Putamen (tissue), 1 donor: ENCODE measurements at places on chromosomes 16 and 17.
A peak's percentile ranks its signal among the peaks of the same experiment; 100 is the strongest.

DNA sequence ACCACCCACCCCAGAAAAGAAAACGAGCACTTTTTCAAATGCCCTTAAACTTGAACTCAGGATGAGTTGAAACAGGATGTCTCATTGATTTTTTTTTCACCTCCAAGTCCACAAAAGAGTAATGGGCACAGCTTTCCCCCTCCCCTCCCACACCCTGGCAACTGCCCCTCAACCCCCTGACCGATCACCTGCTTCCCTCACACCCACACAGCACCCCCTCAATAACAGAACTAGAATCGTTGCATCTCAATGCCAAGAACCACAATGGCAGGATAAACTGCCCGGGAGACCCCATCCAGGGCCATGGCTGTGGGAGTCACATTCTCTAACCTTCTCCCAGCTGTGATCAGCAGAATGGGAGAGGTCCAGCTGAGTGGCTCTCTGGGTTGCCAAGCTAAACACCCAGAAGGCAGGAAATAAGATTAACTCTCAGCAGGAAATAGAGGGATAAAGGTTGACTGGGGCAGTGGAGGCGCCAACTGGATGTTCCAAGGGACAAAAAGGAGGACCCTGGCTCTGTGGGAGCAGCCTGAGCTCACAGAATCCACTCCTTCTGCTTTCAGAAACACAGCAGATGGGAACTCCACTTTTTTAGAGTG lies 128.0 kb upstream of the SDK2 start:
- no peak for DNase-seq

- no peak for DNase-seq
Measured at GRCh38 chr16:19210280-19210924, 42.4 kb downstream of the SYT17 start.

- no peak for DNase-seq
Measured at GRCh38 chr16:66255647-66256046, 110.8 kb upstream of the CDH5 start.

DNA sequence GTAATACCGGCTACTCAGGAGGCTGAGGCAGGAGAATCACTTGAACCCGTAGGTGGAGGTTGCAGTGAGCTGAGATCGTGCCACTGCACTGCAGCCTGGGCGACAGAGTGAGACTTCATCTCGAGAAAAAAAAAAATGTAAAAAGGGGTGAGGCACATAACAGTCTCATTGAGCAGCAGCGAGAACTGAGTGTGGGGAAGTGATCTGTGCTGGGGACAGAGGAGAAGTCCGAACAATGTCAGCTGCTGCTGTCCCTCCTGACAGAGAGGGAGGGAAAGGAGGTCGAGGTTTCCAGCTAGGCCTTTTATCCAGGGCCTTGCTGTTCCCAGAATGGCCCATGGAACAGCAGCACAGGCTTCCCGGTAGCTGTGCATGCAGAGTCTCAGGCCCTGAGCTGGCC lies 14.0 kb downstream of the C16orf74 start:
- DNase-seq: no peak

DNA sequence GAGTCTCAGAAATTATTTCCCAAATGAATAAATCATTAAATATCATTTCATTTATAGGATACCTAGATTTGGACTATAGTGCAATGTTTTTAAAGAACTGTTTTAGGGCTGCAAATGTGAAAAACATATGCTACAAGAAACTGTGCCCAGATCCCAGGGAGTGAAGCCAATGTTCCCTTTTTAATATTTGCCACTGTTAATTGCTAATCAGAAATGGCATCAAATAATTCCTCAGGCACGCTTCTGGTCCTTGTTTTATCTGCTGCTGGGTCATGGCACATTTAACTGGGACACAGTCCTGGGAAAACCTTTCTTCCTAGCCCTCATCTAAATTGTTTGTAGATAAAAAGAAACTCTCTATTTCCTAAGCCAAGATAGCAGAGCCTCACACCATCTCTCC lies 79.3 kb upstream of the CNTNAP4 start:
- DNase-seq: no peak

GRCh38 chr16:51392521-51393187 lies 241.6 kb upstream of the SALL1 start:
- peak; percentile 25 for DNase-seq

DNA sequence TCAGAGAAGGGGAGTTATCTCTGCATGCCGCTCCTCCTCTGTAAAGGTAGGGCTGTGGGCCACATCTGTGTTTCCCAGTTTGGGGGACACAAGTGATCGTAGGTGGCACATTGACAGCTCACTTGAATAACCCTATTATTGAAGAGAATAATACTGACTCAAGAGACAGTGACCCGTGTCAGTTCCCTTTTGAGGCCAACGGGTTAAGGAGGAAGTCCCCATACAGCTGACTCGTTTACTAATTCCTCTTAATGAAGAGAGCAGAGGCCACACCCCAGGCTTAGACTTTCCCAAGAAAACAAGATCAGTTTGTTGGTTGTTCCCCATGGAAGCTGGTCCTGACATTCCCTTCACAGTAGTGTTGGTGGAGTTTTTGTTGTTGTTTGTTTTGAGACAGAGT lies 33.0 kb downstream of the IL4R start:
- DNase-seq: no peak

DNA sequence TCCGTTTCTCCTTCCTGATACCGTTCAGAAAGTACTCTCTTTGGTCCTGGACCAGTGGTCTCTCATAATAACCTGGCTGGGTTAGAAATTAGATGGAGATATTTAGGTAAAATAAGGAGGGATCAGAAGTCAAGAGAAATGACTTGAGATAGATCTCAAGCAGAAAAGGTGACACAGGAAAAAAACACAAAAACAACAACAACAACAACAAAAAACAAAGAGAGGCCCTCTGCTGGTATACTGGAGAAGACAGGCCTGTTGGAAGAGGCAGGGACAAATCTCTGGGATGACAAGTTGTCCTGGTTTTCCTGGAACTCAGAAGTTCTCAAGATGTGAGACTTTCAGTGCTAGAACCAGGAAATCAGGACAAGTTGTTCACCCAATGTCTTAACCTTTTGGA lies 430.5 kb downstream of the SHISA9 start:
- no peak for DNase-seq

DNA sequence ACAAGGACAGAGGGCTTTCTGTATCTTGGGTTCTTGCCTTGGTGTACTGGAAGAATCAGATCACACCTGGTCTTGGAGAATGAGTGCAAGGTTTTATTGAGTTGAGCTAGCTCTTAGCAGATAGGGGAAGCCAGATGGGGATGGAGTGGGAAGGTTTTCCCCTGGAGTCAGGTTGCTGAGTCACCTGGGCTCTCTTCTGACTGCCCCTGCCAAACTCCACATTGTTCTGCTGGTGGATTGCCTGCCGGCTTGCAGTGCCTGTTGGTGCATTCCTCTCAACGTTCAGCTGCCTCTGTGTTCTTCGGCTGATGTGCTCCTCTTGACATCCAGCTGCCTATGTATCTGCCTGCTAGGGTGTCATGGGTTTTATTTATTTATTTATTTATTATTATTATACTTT lies 1431.1 kb downstream of the CDH8 start:
- DNase-seq: no peak

- no peak for DNase-seq
Measured at GRCh38 chr16:84387021-84387420, 18.7 kb downstream of the ATP2C2 start.

DNA sequence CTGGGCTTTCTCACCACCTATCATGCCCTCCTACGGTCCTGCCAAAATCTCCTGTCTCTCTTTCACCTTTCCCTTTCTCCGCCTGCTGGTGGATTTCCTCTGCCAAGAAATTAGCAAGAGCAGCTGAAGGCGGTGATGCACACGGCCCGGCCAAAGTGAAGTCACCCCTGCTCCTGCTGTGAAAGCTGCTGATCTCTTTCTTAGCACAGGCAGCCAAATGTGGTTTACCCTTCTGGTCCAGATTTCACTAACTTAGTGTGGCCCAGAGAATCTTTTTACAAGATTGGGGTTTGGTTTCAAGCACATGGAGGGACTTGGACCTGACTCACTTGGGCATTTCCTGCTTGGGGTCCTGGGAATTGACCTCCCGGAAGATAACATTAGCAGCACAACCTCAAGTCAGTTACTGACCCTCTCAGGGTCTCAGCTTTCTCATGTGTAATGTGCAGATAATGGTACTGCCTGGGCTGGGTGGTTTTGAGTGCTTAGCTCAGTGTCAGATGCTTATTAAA lies 155.7 kb downstream of the SOCS1 start:
- no peak for DNase-seq

DNA sequence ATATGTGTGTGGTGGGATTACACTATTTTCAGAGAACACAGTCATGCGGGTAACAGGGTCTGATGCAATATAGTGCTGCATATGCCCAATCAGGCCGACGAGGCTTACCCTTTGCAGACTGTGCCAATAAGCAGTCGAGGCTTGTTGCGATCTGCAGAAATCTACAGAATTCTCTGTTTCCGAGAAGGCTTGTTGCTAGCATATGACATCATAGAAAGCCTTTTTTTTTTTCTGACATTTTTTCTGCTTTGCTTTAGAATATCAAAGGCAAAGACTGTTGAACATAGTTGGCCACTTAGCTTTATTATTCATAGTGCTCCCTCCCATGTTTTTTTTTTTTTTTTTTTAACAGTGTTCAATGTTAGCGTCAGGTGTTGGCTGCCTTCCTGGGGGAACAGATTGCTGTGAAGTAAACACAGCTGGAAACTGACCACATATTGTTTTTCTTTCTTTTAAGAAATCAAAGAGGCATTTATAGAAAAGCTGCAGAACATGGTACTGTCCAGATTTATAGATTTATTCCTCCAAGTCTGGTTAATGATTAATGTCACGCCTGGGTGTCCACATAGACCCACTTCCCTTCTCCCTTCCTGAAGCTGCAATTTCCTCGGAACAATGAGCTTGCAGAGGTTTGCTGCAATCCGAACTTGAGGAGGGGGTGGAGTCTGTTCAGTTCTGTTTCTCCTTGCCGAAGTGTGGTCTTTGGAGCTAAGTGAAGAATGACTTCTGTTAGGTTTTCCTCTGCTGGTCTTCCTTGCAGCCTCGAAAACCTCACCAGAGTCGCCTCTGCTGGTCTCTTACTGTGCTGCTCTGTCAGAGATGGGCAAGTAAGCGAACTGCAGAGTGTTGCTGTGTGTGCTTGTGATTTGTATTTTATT lies 87.3 kb downstream of the MAP2K6 start:
- DNase-seq: no peak

DNA sequence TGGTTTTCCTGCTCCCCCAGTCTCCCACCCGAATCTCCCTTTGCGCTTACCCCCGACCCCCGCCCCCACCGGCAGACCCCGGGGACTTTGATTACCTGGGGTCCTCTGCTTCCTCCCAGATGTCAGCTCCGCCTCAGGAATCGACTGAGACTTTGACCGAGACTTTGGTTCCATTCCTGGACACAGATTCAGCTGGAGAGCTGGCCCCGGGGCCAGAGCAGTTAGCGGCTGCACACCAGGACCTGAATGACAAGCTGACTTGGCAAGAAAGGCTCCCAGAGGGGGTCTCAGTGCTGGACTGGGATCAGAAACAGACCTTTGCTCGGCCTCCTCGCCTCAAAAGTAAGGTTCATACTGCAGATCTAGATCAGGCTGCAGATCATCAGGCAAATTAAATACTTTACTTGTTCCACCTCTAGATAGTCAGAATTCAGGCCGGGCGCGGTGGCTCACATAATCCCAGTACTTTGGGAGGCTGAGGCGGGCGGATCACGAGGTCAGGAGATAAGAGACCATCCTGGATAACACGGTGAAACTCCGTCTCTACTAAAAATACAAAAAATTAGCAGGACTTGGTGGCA lies 60.3 kb upstream of the FBXO47 start:
- DNase-seq: no peak

DNA sequence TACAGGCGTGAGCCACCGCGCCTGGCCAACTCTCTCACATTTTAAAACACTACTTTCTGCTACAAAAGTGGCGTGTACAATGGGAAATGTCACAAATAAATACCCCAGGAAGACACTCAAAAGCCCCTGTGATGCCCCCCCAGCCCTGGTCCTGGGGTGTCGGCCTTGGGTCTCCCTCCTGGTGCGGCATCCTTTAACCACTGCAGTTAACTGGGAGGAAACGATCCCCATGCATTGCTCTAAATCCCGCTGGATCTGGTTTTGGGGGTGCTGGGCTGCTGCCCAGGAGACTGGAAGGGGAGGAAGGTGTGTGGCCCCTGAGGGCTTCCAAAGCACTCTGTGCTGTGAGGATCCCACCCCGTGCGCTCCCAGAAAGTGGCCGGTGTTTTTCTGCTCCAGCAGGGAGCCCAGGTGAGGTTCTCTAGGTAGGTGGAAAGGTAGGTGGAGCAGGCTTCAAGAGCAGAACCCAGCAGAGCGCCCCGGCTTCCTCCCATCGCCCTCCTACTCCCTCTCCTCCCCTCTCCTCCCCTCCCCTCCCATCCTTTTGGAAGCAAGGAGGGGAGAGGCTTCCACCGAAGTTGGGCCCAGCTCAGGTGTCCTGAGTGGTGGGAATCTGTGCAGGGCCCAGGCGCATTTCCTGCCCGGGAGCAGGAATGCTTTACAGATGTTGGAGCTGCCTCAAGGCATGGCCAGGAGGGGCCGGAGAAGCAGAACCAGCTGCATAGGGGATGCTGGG lies 363.3 kb downstream of the SEC14L1 start:
- no peak for DNase-seq

DNA sequence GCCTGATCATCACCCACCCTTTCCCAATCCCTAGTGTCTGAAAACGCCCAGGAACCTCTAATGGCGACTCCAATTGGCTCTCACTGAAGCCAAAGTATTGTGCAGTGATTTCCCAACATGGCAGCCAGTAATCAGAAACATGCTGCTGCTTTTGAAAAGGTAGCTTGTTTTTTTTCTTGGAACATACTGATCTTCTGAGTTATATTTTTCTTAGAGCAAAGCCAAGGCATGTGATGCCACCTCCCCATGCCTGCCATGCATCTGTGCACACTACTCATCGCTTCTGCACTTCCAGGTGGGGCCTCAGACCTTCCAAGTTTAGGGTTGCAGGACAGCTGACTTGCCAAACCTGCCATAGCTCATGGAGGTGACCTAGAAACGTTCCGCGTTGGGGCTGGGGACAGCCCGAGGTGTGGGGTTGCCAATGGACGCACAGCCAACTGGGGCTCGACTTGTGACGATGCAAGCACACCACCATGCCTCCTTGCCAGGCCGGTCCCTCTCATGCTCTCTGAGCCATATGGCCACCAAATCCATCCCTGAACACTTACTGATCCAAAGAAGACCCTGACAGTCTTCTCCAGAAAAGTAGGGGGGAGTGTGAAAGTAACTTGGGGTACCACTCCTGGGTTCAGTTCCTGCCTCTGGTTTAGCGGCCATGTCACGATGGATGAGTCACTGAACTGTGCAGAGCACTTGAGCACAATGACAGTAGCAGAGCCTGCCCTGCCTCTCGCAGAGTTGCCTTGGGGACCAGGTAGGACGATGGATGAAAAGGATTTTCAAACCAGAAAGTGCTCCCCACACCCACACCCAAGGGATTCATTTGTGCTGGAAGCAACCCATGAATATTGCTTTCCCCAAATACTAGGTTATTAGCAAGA lies 155.7 kb downstream of the CCDC182 start:
- DNase-seq: no peak
